ENCODE measurements at places on chromosomes 13 and 19.
A peak's percentile ranks its signal among the peaks of the same experiment; 100 is the strongest.

DNA sequence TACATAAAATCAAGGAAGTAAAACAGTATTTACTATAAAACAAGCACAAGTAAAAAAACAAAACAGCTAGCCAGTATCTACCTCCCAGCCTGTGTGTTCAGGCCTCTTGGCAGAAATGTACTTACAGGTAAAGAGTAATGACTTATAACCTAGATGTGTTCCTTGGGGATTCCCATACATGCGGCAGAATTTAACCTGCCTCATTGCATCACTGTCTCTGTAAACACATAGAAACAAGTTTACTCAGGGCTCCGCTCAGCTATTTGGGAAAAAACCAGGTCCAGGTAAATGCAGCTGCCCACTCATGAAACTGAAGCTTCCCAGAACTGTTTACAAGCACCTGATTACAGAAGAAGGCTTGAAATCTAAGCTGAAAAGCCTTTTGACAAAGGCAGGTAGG, 50.7 kb upstream of the SERP2 start:
- DNase-seq, result no peak

GRCh38 chr19:50203281-50204080, at the start of gene MYH14:
Gene MYH14 (plus strand): TSS chr19:50203622. CDS start chr19:50210366, 6,744 bp downstream.
- peak; percentile 18 for DNase-seq

- DNase-seq, result no peak
These were observed 23.5 kb downstream of the ADGRL1 start for GRCh38 chr19:14182476-14182875.

DNA sequence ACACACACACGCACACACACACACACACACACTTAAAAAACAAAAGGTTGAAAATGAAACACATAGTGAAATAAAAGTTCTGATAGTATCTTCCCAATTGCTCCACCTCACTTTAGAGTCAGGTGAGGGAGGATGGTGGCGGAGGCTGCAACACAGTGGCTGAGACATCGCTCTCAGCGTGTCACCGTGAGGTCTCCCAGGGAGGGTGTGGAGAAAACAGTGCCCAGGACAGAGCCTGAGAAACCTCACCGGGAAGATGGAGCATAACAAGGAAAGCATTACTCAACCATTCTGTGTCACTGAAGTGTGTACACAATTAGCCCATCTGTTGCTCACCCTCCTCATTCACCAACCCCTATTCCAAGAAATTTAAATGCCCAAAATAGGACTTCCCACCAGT, 111.4 kb upstream of the USP29 start:
- DNase-seq, result no peak

- DNase-seq, result no peak
These were observed 814.2 kb upstream of the SLITRK5 start for GRCh38 chr13:86856991-86857390.

GRCh38 chr13:42760951-42761350, 20.4 kb upstream of the FAM216B start:
- DNase-seq, result no peak

- no peak for DNase-seq
These were observed 5.4 kb downstream of the MED25 start for GRCh38 chr19:49823472-49823871.

- DNase-seq, result no peak
These were observed 33.2 kb downstream of the CCL25 start for GRCh38 chr19:8085598-8086408.

- no peak for DNase-seq
These were observed 8.8 kb downstream of the POU4F1 start for GRCh38 chr13:78594456-78594975.

DNA sequence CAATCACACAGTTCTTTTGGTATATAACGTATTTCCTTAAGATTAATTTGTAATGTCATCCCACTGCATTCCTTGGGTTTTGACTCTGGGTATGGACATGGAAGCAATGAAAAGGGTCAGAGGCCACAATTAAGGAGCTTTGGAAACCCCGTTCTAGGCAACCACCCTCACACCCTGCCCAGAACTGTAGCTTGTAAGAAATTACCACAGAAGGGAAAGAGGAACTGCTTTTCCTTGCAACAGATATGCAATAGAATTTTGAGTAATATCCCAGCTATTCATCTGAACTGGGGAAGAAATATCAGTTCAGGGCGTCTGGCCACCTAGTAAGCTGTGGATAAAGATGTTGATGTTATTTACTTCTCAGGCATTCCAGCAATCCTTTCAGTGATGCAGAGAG, 985 bp upstream of the CLC start:
- peak; percentile 68 for DNase-seq

- DNase-seq, result peak; percentile 54
These were observed 1.9 kb upstream of the LMTK3 start for GRCh38 chr19:48513289-48514122.

GRCh38 chr13:59744747-59745391, 418.9 kb downstream of the DIAPH3 start:
- no peak for DNase-seq

- DNase-seq, result no peak
These were observed 92.0 kb upstream of the WASF3 start for GRCh38 chr13:26465514-26465913.

DNA sequence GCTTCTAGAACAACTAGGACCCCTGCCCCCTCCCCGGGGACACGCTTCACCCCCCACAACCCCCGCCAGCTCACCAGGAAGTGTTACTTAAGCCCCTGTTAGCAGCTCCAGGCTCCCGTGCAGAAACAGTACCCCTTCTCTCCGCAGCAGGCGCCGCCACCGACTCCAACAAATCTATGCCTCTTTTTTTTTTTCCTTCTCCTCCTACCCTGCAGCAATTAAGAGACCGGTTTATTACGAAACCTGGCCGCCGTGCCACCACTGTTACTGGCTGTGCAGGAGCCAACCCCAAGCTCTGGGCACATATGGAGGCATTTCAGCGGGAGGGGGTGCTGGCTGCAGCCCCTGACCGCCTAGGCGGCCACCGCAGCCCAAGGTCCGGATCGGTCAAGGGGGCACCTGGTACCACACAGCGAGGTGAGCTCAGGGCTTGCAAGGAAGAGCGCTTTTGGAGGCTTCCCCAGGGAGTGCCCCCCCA, 2.4 kb downstream of the GADD45B start:
- DNase-seq, result peak; percentile 57

DNA sequence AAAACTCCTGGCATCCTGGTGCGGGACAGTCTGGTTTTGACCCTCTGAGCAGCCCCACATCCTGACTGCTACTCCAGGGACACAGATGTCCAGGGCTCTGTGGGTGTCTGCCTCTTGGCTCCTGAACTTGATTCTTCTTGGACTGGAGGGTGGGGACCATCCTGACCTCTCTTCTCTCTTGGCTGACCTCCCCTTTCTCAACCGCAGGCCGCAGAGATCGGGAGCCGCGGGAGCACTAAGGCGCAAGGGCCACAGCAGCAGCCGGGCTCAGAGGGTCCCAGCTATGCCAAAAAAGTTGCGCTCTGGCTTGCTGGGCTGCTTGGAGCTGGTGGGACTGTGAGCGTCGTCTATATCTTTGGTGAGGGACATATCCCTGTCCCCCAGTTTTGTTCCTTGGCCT, 1.0 kb downstream of the TIMM50 start:
- no peak for DNase-seq

GRCh38 chr19:13797870-13798269, 2.6 kb downstream of the ZSWIM4 start:
- peak; percentile 38 for DNase-seq

DNA sequence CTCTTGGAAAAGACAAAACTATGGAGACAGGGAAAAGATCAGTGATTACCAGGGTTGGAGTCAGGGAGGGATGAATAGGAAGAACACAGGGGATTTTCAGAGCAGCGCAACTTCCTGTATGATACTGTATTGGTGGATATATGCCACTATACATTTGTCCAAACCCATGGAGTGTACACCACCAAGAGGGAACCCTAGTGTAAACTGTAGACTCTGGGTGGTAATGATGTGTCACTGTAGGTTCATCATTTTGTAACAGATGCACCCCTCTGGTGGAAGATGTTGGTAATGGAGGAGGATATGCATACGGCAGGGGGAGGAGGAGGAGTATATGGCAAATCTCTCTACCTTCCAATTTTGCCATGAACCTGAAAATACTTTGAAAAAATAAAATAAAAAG, 68.1 kb downstream of the UFM1 start:
- peak; percentile 17 for DNase-seq

DNA sequence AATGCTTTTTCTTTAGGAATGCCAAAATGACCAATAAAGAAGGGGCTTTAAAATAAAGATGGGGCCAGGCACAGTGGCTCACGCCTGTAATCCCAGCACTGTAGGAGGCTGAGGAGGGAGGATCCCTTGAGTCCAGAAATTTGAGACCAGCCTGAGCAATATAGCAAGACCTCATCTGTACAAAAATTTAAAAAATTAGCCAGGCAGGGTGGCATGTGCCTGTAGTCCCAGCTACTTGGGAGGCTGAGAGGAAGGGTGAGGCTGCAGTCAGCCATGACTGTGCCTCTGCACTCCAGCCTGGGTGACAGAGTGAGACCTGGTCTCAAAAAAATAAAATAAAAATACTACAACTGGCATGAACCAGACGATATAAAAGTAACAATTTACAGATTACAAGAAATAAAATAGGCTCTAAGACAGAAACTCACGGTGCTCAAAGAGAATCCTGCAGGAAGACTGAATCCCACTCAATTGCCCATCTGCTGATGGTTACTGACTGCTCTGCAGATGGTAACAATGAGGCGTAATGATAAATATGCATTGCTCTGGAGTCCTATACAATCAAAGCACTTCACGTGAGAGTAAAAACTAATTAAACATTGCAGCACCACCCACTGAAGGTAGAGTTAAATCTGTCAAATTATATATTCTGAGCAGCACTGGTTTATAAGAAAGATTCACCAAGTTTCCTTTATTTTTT, 93.2 kb downstream of the LHFPL6 start:
- DNase-seq, result no peak

DNA sequence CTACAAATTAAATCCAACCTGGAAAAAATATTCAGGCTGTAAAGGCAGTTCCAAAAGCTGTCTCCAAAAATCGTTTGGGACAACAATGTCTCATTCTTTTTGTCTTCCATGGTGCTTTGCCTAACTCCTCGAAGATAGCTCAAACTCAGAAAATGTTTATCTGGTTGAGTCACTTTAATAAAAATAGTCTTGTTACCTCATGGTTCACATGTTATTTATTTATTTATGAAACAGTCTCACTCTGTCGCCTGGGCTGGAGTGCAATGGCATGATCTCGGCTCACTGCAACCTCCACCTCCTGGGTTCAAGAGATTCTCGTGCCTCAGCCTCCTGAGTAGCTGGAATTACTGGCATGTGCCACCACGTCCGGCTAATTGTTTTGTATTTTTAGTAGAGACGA, 4.9 kb upstream of the BRD4 start:
- no peak for DNase-seq

GRCh38 chr19:33953023-33953422, 156.4 kb downstream of the KCTD15 start:
- DNase-seq, result no peak

DNA sequence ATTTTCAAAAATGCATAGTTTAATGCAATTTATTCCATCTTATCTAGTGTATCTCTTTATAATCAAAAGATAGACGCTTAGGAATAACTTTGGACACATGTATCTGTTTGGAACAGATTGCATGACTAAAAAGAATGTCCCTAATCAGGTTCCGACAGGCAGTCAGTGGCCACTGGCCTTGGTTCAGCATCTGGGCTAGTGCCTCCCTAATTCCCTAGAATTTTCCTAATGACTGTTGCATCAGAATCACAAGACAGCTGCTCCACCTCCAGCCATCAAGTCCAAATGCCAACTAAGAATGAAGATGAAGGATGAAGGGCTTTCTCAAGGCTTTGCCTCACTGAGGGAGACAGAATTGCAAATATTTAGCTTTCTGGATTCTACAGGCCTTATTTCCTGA, 173.8 kb downstream of the EFNB2 start:
- DNase-seq, result no peak

DNA sequence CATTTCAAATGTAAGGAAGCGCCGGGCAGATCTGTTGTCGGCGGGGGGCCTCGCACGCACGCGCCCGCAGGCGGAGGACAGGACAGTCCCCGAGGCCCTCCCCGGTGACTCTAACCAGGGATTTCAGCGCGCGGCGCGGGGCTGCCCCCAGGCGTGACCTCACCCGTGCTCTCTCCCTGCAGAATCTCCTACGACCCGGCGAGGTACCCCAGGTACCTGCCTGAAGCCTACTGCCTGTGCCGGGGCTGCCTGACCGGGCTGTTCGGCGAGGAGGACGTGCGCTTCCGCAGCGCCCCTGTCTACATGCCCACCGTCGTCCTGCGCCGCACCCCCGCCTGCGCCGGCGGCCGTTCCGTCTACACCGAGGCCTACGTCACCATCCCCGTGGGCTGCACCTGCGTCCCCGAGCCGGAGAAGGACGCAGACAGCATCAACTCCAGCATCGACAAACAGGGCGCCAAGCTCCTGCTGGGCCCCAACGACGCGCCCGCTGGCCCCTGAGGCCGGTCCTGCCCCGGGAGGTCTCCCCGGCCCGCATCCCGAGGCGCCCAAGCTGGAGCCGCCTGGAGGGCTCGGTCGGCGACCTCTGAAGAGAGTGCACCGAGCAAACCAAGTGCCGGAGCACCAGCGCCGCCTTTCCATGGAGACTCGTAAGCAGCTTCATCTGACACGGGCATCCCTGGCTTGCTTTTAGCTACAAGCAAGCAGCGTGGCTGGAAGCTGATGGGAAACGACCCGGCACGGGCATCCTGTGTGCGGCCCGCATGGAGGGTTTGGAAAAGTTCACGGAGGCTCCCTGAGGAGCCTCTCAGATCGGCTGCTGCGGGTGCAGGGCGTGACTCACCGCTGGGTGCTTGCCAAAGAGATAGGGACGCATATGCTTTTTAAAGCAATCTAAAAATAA, 18.2 kb downstream of the IL17D start:
- no peak for DNase-seq

DNA sequence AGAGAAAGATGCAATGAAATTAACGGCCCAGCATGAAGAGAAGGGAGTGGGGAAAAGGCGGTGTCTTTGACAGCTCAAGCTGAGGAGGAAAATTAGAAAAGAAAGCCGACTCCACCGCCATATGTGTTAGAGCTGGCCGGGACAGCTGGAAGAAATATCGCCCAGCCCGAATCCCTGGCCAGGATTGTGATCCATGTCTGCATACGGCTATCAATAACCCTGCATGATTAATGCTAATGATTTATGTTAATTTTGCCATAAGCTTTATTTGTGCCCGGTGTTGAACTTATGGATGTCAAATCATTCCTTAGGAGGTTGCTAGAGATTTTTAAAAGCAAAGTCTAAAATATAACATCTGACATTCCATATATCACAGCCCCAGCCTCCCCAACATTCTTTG, 263.4 kb upstream of the ZNF507 start:
- no peak for DNase-seq

- DNase-seq, result no peak
These were observed 11.6 kb upstream of the ZNF536 start for GRCh38 chr19:30360376-30361106.

DNA sequence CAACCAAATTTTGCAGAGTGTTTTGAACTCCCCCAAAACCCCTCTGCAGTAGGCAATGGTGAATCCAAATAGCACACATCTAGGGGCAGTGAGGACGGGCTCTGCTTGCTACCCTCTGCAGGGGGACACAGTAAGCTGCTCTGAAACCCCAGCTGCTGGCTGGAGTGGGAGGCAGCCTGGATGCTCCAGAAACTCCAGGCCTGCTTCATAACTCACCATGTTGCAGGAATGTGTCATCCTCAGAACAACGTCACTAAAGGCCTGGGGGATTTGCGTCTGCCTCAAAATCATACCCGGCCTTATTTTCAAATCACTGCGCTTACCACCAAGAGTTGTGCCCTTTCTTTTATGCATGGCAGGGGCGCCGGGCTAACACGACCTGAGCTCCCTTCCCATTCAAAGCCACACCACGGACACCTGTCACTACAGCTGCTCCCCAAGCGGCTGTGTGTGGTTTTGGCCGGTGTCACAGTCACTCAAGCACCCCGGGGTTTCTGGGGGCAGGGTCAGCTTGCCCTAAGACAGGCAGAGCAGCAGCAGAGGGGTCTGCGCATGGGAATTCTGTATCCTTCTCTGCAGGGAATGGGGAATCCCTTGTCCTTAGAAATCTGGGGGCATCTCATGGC, 93.9 kb downstream of the TSHZ3 start:
- DNase-seq, result no peak

Data from inflammatory macrophage treated with lipopolysaccharide for 4 hours (primary cell).